Stimulated activated CD8-positive, alpha-beta memory T cell treated with anti-CD3 and anti-CD28 coated beads, Interleukin-15, amount 100 ng/mL, for 4 hours (primary cell): ENCODE measurements at places on chromosomes 4 and X.

GRCh38 chr4:174702979-174703478, 126.0 kb downstream of the GLRA3 start:
- DNase-seq, result no peak

DNA sequence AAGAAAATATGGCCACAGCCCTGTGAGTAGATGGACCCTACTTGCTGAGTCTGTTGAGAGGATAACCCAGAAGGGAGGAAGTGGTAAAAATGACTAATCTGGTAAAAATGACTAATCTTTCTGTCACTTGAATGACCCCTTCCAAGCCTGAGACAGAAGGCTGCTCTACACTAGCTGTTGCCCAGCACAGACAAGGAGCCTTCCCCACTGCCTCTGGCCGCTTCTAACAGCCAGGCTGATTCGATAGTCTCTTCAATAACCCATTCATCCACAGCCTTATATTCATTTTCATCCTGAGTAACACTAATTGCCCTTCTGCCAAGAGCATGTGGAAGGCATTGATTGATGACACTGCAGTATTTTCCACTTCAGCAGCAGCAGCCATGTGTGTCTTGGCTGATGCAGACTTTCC, 18.4 kb downstream of the MAGEB17 start:
- no peak for DNase-seq

DNA sequence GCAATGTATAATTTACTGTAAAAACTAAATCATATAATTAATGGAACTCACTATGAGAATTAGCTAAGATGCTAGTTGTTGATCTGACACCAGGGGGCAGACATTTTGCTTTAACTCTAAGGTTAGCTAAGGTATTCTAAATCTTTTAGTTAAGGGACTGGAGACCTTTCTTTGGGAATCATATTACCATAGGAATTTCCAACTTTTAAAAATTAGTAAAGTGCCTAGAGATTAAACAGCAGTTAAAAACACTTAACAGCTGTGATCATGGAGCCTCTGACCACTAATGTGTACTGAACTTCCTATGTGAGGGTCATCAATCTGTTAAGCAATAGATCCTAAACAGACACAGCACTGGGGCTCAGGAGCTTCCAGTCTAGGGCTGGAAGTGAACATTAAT, 226.6 kb downstream of the NSUN7 start:
- no peak for DNase-seq

DNA sequence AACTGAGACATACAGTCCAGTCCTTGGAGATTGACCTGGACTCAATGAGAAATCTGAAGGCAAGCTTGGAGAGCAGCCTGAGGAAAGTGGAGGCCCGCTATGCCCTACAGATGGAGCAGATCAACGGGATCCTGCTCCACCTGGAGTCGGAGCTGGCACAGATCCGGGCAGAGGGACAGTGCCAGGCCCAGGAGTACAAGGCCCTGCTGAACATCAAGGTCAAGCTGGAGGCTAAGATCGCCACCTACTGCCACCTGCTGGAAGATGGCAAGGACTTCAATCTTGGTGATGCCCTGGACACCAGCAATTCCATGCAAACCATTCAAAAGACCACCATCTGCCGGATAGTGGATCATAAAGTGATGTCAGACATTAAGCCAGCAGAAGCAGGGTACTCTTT, 20.4 kb upstream of the FRMPD3 start:
- DNase-seq, result no peak

GRCh38 chrX:67619253-67619652, 75.4 kb downstream of the AR start:
- no peak for DNase-seq

DNA sequence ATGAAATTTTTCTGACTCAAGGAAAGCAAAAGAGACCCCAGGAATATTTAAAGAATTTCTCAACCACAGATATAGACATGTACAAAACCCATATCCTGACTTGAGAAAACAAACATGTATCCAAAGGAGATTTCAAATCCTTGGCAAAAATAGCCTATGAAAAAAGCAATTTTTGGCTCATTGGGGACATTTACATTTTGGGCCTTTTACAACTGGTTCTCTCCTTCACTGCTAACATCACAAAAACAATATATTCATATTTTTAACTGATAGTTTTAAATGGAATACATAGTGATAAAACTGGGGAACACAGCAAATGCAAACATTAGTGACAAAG, 65.0 kb downstream of the SH3RF1 start:
- no peak for DNase-seq

- DNase-seq, result no peak
Observed at GRCh38 chr4:6917461-6918271, 8.0 kb downstream of the TBC1D14 start.

DNA sequence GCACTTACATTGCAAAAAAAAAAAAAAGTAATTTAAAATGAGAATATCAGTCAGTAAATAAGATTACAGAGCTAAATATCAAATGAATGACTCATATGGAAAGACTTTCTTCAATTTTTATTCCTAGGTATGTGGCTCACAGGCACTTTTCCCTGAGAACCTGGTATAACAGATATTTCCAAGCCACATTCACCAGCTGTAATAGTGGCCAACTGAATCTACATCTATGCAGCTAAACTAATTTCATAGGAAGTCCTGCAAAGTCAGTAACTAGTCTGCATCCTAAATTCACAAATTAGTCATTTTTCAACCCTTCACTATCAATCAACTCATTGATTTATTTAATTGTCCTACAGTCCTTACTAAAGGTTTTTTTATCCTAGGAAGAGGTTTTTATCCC, 5.6 kb downstream of the PDE5A start:
- no peak for DNase-seq

GRCh38 chr4:6324999-6325787, 55.5 kb downstream of the WFS1 start:
- DNase-seq, result no peak

DNA sequence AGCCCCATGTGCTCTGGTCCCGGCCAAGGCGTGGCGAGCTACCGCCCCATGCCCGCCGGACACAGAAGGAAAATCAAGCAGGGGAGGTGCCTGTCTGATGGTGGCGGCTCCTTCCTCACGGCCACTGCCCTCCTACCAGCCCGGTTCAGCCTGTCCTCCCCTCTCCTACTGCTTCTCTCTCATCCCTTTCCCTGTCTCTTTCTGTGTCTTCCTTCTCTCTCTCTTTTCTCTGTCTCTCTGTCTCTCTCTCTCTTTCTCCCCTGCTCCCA, 279.1 kb downstream of the ASMT start:
- DNase-seq, result no peak
